ENCODE measurements at places on chromosomes 6 and 20. TPM values are rescaled to one million over a fixed set of nuclear protein-coding genes. Genes with fewer than 3 reads are reported as not detected.

GRCh38 chr20:36460648-36461599, 80.4 kb upstream of the MYL9 start:
- DNase-seq = peak; percentile 85

GRCh38 chr6:43873806-43874714, 104.0 kb downstream of the VEGFA start:
- DNase-seq = peak; percentile 66

DNA sequence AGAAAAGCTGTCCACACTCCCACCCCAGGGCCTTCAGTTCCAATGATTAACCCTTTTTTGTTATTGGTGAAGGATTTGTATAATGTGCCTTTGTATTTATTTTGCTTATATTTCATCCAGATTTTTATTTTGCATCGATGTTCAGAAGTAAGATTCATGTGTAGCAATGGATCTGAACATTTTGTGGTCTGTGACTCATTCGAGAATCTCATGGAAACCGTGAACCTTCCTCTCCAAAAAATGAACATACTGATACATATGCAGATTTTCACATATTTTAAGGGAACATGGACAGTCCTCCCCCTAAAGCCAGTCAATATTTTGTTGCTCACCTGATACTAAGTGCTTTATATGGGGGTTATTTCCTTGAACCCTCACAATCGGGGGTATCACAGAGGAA, 421.8 kb upstream of the SOX4 start:
- no peak for DNase-seq

DNA sequence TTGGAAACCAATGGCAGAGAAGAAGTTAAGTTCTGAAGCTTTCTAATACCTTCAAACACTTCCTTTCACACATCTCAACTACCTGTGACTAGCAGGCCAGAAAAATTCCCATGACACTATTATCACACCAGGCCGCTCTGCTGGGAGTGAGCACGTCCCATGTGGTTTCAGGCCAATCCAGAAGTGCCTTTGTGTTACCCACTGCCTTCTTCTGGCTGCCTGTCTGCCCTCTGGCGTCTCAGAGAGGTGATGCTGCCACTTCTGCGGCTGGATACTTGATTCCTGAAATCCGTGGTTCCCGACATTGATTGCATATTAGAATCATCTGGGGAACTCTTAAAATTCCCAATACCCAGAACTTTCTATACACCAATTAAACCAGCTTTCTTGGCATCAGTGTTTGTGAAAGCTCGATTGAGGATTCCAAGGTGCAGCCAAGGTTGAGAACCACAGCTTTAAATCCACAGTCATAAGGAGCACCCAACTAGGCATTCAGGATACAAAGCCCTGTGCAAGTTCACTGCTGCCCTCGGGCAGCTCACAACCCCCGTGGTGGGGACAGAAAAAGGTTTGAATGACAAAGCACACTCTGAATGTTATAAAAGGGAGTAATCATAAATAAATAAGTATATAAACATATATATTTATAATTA, 65.6 kb downstream of the STMND1 start:
- DNase-seq = no peak

GRCh38 chr20:57867181-57867803, 157.5 kb upstream of the PMEPA1 start:
- DNase-seq = no peak

DNA sequence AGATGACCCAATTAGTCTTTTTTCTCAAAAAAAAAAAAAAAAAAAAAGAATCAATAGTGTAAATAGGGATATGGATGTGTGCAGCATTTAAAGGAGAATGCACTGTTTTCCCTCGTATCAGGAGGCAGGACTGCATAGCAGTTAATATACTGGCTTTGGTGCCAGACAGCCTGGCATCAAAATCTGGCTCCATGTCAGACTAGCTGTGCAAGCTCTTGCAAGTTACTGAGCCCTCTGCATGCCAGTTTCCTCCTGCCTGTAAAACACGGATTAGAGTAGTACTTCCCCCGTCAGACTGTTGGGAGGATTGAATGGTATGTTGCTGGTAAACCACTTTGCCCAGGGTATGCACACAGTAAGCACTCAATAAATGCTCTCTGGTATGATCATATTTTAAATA, 594.2 kb upstream of the CHD6 start:
- no peak for DNase-seq

GRCh38 chr20:53698371-53698978, 104.8 kb upstream of the ZNF217 start:
- DNase-seq = no peak

DNA sequence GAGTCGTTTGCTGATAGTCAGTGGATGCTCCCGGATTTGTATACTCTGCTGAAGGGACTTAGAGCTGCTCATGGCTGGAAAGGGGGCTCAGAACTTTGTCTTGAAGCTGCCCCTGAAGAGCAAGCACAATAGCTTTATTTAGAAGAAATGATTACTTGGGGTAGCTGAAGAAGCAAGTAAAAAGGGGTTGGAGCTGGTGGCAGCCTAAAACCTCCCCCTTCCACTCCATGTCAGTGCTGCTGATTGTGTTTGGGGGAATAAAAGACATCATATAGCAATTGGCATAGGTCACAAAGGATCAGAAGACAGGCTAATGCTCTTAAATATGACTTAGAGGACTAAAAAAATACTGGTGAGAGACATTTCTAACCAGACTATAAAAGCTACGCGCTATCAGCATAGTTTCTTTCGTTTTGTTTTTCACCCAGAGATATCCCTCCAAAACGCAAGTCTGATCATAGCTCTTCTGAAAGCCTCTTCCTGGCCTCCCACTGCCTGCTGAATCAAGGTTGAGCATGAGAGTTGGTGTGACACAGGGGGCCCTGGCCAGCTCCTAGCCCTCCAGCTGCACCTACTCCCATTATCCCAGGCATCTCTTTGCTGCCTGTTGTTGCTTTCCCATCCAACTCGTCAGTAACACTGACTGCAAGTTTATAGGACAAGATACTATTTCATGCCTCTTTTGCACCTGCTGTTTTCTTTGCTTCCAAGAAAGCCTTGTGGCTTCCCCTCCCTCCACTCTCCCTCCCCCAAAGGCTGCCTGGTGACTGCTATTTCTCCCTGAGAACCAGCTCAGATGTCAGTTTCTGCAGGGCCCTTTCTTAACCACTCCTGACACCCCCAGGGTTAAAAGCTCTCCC, 33.9 kb upstream of the SGK1 start:
- DNase-seq = peak; percentile 29

GRCh38 chr20:46562373-46563169, 12.1 kb upstream of the OCSTAMP start:
- peak; percentile 68 for DNase-seq

DNA sequence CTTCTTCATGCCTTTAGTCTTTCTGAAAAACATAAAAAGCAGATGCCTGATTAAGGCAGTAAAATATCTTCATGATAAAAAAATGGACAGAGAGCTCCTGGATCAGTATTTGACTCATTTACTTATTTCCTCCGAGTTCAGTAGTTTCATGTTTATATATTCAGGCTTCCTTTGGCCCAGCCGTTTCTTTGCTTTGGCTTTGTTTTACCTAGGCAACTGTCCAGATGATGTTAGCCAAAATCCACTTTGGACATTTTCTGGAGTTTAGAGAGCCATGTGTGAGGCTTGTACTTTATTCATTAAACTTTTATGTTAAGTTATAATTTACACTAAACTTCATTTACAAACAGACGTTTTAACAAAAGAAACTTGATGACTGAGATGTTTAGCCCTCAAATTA, 307.1 kb upstream of the RSPO3 start:
- DNase-seq = no peak

- peak; percentile 57 for DNase-seq
Measured at GRCh38 chr6:150177952-150178520, 35.2 kb downstream of the PPP1R14C start.

- DNase-seq = no peak
Measured at GRCh38 chr6:44659726-44660125, 272.2 kb downstream of the CDC5L start.

GRCh38 chr20:22684072-22684762, 99.8 kb upstream of the FOXA2 start:
- DNase-seq = peak; percentile 39

DNA sequence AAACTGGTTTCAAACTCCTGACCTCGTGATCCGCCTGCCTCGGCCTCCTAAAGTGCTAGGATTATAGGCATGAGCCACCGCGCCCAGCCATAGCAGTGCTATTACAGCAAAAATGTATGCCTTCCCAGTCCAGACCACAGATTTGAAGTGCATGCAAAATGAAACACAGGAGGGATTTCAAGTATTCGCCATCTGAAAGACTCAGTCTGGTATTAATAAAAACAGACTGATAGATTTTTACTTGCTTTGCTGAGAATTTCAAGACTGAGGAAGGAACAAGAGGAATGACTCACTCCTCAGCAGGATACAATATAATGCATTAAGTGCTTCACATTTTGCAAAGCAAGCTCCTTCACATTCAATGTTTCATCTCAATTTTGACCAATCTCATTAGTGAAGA, 134.9 kb downstream of the TMEM200A start:
- no peak for DNase-seq

DNA sequence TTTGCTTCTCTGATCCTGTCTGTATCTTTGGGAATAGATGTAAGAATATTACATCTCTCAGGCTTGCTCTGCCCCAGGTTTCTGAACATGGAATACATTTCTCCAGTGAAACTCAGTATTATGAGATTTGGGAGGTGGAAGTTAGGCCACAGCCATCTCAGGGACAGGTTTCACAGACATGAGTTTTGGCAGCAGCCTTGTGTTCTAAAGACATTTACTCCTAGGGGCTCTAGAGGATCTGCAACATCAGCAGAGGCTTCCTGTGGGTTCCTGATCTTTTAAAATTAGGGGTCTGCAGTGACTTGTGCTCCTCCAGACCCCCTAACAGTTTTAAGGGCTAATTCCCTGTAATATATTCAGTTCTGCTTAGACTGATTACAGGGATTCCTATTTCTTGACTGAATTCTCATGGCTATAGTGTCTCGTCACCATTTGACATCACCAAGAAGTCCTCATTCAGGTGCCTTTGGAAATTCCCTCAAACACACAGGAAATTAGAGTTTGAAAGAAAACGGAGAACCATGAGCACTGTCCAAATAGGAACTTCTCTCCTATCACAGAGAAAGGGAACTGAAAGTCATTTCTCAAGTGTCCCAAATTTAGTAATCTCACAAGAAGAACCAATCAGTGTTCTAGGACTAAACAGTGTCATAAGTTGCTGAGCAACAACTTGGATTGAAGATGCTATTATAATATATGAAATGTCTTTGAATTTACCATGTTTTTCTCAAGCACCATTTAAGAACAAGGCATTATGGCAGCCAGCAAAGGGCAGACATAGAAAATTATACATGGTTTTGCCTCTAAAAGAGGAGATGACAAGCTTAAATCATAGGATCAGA, 2.5 kb upstream of the HLA-DRA start:
- DNase-seq = no peak

GRCh38 chr6:106959985-106960384, 14.5 kb downstream of the CD24 start:
- DNase-seq = no peak

DNA sequence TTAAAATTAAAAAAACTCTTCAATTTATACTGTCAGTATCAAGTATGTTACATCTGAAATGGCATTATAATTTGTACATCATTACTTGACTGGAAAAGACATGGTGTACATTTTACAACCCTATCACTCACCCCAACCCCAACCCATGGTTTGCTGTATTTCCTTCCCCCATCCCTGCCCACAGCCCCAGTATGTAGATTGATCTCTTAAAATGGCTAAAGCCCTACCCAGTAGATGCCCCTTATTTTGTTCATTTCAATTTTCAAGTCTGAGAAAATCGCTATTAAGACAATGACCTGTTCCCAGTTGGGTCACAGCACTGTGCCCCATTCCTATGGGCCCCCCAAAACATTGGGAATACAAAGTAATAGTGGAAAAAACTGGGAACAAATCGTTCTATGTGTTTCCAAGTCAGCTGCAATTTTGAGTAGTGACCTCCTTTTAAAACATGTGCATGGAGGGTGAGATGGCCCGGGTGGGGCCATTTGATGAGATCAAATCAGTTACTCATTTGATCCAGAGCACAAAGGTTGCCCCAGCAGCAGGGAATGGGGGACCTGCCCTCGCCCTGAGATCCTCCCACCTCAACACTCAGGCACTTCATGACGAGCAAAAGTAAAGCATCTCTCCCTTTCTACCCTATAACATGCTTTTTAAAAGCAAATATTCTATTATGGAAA, 13.3 kb downstream of the EZR start:
- DNase-seq = no peak

DNA sequence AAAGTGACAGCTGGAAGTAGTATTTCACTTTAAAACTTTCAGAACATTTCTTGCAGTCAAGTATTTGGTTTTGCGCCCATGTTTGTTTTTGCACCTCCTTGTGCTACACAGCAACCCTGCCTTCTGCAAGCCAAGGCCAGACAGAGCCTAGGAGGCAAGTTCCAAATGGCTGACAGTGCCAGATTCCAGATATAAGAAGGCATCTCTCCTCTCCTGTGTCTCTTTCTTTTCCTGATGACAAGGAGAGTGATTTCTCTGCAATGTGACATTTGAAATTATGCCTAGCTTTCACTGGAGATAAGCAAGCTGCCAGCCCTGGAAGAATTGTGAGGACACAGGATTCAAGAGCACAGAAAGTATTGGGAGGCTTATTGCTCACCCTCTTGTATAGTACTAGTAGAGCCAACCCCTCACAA, 149.1 kb upstream of the TENT5A start:
- peak; percentile 16 for DNase-seq

DNA sequence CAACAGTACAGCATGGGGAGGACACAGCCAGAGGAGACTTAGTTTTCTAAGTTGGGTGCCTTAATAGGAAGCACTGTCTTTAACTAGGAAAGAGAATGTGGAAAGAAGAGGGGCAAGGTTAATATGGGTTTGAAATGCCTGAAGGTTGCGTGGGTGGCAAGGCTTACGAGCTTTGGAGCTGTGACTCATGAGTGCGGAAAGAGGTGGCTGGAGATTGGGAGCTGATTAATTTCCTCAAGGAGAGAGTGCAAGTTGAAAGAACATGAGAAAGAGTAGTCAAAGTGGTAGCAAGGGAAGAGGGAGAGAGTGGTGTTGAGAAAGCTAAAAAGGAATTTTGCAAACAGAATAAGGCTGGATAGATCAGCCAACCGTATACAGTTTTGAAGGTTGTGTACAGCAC, 315.1 kb upstream of the PRND start:
- no peak for DNase-seq

The BNIP5 gene
- polyA plus RNA-seq = 0.18 TPM

The OTOR gene
- 0.20 TPM for polyA plus RNA-seq

The MUC22 gene
- not detected for polyA plus RNA-seq

The CST11 gene
- polyA plus RNA-seq = not detected

The CST5 gene
- polyA plus RNA-seq = 0.25 TPM

The MAP7 gene
- polyA plus RNA-seq = 32.5 TPM

The HAO1 gene
- not detected for polyA plus RNA-seq

The CENPQ gene
- polyA plus RNA-seq = 11.0 TPM

The SCRT2 gene
- 0.05 TPM for polyA plus RNA-seq

The TINAG gene
- polyA plus RNA-seq = 30.0 TPM

The PSORS1C2 gene
- polyA plus RNA-seq = 0.14 TPM

The SLC17A3 gene
- 0.74 TPM for polyA plus RNA-seq

The OR2J3 gene
- polyA plus RNA-seq = not detected

All from renal cortex interstitium (tissue), 15 donors.